ENCODE measurements at places on chromosomes 7 and 10.

DNA sequence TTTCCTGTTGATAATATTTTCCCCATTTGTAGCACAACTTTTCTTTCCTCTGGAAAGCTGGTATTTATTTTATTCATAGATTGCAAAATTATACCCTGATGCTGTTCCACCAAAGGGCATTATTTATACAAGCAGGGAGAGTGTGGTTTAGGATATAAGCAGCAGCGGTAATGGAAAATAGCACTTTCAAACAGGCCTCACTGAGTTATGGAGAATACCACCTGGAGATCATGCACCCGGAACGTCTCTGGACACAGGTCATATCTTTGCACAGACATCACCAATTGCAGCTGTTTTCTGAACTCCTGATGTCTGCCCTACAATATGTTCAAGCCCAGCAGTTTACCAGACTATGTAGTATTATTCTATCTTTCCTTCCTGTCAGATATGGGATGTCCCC, 2.0 kb upstream of the CALD1 start:
- no peak for DNase-seq

- DNase-seq: no peak
These were observed 108.3 kb downstream of the NKX6-2 start for GRCh38 chr10:132677473-132678227.

GRCh38 chr10:127343821-127344220, 147.4 kb upstream of the INSYN2A start:
- DNase-seq: no peak

DNA sequence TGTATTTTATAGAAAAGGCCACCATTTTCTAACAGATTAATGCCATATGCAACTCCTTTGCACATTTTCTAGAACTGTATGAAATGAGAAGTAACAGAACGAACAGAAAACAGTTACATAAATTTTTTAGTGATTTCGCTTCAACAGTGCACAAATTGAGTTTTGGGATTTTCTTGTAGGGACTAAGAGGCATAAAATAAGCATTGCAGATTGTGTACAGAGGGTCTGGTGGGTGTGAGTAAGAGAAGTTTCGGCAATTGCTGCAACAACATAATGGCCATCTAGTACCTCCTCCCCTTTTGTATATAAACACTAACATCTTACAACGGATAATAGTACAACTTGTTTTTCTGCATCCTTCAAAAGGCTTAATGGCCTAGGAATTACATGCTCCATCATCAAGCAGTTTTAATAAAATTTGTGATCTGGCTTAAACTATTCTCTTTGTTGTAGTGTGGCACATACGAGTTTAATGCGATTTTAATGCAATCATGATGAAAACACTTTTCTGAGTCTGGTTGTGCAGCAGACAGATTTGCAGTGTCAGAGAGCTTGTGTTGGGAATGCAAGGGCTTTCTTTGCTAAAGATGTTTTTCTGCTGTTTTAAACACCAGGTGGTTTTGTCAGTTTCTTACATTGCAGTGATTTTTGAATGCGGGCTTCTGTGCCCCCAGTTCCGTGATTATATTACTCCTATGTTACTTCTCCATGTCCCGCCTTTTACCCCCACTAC, 2.9 kb downstream of the GLCCI1 start:
- no peak for DNase-seq

DNA sequence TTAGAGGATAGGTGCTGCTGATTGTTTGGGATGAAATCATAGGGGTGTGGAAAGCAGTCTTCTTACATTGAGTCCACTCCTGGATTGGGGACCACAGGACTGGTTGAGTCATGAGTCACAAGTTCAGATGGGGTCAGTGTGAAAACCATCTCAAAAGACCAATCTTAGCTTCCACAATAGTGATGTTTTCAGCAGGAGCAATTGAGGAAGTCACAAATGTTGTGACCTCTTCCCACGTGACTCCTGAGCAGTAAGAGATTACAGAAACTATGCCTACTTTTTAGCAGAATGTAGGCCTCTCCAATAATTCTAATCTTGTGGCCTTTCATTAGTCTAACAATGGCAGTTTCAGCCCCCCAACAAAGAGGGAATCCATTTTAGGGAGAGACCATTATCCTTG, 256.9 kb upstream of the CDC14C start:
- DNase-seq: no peak

DNA sequence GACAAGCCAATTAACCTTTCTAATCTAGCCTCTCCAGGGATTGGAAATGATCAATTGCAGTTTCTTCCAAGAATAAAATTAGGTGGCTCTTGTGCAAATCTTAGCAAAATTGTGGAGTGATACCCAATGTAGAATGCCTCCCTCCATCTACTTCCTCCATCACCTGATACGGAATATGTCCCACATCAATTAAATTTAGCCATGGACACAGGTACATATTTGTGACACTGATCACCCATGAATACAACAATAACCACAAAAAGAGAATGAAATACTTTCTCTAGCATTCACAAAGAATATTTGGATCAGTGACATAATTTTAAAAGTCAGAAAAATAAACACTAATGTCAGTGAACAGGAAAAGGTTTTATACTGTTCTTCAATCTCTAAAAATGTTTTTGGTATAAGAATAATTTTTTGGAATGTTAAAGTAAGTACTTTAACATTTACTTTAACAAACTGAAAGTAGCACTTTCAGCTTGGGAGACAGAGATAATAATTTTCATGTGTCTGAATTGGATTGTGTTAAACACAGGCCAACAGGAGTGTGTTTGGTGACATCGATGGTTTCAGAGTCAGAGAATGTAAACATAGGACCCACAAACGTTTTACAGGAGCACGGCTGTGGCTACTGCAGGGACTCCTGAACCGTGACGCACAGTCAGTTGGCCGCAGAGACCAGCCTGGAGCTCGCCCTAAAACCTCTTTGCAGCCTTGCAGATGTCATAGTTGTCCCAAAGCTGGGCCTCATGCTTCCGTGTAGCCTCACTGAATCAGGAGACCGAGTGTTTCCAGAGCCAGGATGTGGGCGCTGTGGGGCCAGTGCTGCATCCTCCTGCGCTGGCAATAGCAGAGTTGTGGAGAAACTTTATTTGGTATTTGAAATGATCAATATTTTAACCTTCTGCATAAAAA, 7.2 kb downstream of the RBM20 start:
- DNase-seq: peak; percentile 42

DNA sequence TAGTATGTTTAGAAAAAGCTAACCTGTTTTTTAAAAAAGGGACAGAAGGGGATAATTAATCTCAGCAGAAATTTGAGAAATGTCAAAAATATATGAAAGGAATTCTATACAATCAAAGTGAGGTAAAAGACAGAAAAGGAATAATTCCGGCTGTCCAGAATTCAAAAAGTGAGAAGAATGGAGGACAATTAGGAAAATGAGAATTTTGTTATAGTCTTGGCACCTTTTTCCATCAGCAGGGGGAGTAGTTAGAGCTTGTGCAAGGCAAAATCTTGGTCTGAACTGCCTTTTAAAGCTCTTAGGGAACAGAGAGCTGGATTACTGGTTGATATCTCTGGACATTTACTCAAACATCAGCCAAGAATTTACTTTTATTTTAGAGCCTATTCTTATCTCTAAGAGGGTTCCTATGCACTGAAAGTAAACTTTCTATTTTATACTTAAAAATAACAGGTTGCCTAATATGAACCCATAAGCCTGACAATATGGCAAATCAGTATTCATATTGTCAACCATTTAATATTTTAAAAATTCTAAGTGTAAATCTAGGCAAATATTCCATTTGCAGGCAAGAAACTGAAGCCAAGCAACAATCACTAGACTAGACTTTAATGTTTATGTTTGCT, 185.6 kb downstream of the ANK3 start:
- peak; percentile 27 for DNase-seq

DNA sequence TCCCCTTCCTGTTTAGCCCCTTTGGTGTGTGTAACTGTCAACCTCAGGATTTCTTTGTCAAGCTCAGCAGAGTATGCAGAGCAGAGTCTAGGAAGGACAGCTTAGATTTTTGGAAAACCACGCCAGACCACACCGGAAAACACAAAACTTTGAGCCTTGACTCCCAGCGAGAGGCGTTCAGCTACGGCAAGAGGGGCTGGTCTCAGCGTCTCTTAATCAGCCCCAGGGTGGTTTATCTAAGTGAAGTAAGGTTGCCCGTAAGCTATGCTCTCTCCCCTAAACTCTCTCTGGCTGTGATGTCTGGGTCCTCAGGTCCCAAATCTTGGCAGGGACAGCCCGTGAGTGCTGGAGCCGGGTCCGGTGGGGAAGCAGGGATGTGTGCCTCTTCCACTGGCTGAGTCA, 230.9 kb downstream of the KLF6 start:
- no peak for DNase-seq

DNA sequence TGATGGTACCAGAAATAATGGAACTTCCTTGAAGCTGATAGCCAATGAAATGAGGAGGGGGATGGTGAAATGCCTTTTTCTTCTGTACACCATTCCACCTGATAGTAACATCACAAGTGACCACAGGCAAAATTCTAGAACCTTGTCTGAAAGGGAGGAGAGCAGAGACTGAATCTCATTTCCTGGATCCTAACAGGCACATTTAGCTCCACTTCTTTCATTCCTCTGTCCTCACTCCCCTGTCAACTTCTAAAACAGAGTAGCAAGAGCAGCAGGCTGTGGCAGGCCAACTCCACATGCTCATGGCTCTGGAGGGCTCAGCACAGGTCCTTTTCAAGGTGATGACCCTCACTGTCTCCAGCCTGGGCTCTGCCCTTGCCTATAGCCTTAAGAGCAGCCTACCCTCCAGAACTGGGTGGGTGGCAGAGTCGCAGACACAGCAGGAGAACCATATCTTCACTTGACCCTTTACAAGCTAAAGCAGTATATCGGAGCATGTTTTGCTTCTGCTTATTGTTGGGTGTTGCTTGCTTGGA, at the start of gene LRRC18:
Gene LRRC18 (minus strand): TSS at position 51 of the 536 bp plus-strand sequence. CDS start 25,685 bp downstream, outside the sequence.
- no peak for DNase-seq

DNA sequence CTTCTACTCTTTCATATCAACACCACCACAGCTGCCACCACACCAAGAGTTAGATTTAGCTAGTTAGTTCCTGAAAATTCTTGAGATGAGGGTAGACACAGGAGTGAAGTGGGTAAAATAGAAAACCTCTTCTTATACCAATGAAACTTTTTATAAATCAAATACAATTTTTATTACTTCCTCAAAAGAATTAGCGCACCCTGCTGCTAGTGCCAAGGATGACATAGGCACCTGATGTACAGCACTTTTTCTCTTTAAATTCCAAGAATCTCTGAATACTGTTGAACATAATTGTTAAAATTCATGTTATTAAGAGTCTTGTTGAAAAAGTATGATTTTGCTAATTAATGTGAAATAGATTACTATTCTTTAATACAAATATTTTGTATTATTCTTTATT, 11.4 kb downstream of the ZWINT start:
- DNase-seq: no peak

DNA sequence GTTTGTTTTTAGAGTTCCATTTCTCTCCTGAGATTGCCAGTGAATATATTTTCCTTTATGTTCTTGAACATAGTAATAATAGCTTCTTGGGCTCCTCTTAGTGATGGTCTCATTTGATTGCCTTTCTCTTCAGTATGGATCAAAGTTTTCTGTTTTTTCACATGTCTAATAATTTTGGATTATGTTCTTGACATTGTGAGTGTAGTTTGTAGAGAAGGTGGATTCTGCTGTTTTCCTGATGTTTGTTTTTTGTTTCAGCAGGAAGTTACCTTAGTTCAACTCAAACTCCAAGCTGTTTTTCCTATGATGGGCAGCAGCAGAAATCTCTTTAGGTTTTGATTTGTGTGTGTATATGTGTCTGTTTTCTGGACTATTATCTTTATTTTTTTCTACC, 43.8 kb downstream of the TAF3 start:
- no peak for DNase-seq

GRCh38 chr10:84314275-84314674, 14.1 kb upstream of the CCSER2 start:
- DNase-seq: no peak

- DNase-seq: peak; percentile 26
These were observed 712 bp downstream of the ITPRIP start for GRCh38 chr10:104337521-104337984.

DNA sequence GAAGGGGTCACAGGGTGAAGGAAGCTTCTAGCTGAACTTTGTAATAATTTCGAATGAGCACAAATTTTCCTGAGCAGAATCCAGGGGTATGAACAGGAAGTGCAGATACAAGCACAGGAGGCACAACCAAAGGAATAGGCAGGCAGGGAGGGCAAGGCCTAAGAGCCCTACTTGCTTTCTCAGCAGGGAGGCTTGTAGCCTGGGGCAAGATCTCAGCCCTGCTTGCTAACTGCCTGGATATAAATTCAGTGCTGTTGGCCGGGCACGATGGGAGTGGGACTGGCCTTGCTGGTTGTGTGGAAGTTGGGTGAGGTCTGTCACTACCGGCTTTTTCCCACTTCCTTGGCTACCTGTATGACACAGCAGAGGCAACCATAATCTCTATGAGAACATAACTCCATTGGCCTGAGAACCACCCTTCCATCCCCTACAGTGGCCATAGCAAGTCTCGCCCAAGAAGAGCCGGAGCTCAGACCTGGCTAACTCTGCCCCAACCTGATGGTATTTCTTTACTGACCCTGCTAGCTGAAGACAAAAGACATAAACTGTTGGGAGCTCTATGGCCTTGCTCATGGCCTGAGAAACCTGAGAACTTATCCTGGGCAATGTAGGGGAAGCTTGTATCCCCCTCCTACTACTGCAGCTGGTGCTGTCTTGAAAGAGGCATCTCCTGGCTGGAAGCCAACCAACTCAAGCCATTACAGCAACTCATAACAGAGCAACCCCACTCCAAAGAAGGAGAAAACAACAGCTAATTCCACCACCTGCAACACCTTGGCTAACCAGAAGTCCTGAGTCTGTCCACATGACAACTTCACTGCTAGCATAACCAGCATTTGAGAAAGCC, 27.6 kb downstream of the CLDN12 start:
- DNase-seq: no peak

GRCh38 chr7:47458057-47458456, 123.9 kb downstream of the TNS3 start:
- DNase-seq: no peak

GRCh38 chr7:111232249-111233084, 141.5 kb downstream of the LRRN3 start:
- DNase-seq: peak; percentile 43

DNA sequence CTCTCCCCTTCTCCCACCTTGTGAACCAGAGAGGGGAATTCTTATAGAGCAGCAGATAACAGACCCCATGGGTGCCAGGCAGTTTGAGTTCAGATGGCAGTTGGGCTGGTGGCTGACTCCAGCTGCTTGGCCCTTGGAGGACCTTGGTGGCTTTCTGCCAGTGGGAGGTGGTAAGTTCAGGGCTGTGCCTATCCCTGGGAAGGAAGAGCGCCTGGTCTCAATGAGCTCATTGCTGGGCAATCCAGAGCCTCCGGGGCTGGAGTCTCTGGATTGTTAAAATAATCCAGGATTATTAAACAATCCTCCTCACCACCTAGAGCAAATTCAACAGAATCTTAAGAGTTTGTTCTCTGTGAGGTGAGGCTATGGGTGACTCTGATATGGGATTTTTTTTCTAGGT, 105.2 kb downstream of the FANK1 start:
- DNase-seq: no peak

GRCh38 chr7:110539216-110539615, 551.7 kb upstream of the LRRN3 start:
- no peak for DNase-seq

All from activated CD4-positive, alpha-beta T cell treated with anti-CD3 and anti-CD28 coated beads, Interleukin-2, Interleukin-6, amounts not matched to agents 100 ng/mL and 50 ng/mL, durations not matched to agents 16 hours and 8 hours (primary cell).